8988T (cell line): ENCODE measurements at places on chromosomes 13 and 19.

DNA sequence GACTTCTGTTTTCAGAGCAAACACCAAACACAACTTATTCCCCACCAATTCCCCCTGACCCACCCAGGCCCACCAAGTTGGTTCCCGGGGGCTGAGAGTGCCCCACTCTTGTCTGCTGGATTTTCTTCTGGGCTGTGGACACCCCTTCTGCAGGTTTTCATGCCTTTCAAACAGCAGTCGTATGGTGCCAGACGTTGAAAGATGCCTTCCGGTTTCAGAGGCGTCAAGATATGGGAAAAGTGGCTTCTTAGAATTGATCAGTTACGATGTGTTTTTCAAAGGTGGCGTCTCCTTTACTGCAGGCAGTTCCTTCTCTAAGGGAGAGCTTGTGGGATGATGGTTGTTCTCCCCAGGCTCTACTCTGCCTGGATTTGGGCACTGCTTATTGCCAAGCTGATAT is 12.7 kb downstream of the CLEC11A start:
- no peak for DNase-seq

- DNase-seq, result no peak
Measured at GRCh38 chr19:32041681-32042292, 303.6 kb upstream of the ZNF507 start.

GRCh38 chr13:19239114-19239860 is 57.7 kb upstream of the TUBA3C start:
- no peak for DNase-seq

DNA sequence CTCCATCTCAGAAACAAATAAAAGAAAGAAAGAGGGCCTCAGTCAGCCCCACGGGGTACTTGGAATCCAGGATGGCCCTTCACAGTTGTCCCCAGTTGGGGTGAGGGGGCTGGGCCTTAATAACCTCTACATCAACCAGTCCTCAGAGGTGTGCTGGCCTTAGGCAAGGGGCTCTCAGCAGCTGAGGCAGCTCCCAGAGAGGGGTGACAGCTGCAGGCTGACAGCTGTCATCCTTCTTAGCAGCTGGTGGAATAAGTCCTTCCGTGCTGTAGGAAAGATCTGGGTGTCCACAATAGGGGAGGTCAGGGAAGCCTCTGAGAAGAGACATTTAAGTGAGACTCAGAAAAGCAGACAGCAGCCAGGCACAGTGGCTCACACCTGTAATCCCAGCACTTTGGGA is 7.4 kb downstream of the BCAM start:
- DNase-seq, result no peak

GRCh38 chr19:41324921-41325639 is 15.1 kb downstream of the CCDC97 start:
- DNase-seq, result no peak

DNA sequence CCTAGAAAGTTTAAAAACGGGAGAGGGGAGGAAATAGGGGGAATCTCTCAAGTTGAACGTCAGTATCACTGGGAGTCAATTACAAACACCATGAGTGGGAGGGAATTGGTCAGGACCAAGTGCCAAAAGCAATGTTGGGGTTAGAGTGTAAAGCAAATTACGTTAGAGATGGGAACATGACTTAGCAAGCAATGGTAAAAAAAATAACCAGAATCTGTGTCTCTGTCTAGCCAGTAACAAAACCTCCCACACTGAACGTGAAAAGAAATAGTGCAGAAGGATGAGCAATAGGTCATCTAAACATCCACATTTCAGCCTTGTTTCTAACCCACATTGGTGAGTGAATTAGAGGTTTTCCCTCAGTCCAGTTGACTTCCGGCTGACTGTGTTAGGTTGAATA is 242.2 kb downstream of the COG6 start:
- DNase-seq, result no peak

DNA sequence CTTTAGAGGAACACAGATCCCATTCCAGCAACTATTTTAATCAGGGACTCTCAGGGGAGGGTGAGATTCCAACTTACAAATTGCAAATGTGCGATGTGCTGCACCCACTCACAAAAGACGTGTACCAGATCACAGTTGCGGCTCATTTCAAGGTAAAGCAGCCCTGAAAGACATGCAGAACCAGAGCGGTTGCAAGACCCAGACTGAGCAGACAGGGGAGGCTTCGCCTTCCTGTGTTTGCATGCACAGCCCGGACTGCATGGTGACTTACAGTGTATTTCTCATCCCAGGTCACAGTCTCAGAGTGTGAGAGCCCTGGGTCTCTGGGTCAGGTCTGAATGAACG is 84.6 kb downstream of the ATP11A start:
- DNase-seq, result no peak

GRCh38 chr13:93249364-93250306 is 23.0 kb downstream of the GPC6 start:
- no peak for DNase-seq

DNA sequence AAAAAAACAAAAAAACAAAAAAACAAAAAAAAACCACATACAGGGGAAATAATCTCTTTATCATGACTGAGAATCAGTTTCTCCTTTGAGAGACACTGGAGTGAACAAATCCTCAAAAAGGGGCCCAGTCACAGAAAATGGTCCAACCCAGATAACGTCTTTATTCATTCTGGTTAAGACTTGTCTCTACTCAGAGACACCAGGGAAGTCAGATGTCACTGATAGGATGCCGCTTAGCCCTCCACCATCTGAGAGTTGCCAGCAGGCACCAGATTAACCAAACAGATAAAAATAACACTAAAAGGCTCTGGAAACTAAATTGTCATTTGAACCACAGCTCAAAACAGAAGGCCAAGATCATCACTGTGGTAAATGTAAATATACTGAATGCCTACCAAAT is 1163.4 kb upstream of the ATXN8OS start:
- no peak for DNase-seq

DNA sequence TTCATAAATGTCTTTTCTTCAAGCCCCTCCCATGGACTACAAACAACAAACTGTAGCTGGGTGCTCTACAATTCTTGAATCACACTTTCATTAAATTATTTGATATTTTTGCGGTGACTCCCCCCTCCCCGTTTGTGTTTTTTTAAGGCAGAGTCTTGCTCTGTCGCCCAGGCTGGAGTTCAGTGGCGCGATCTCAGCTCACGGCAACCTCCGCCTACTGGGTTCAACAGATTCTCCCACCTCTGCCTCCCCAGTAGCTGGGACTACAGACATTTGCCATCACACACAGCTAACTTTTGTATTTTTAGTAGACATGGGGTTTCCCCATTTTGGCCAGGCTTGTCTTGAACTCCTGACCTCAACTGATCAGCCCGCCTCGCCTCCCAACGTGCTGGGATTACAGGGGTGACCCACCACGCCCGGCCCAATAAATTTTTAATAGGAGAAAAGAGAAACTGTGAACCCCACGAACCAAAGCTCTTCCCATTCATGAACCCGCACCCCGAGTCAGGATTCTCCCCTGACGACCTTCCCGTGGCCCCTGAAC is 703 bp downstream of the ZNF506 start:
- no peak for DNase-seq

DNA sequence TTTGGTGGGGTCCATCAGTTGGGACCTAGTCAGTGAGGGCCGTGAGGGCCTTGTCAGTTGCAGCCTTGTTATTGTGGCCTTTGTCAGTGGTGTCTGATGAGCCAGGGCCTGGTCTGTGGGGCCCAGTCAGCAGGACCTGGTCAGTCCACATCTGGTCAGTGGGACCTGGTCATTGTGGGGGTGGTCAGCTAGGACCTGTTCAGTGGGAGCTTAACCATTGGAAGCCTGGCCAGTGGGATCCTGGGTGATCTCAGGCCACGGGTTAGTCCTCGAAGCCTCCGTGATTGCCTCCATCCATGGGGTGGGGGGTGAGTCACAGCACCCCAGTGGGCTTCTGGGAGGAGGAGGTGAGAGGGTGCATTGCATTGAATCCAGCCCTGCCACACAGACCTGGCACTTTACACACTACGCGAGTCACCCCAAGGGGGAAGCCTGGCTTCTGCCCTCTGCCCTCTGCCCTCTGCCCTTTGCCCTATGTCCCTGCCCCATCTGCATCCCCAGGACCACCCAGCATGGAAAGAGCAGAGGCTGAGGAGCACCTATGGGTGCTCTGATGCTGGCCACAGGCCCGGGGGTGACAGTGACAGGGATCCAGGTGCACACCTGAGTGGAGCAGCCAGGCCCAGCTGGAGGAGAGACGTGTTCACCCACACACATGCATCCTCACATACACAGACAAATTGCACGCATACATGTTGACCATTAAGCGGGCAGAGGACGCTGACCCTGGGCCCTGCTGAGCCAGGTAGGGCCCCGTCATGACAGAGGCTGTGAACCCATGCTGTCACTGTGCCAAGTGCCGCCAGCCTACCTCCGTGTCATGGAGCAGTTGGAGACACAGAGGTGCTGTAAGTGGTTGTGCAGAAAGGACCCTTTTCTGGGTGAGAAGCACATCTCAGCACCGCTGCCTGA is 59.8 kb upstream of the TPM4 start:
- no peak for DNase-seq

- no peak for DNase-seq
Measured at GRCh38 chr13:105118426-105118985, 1417.0 kb downstream of the EFNB2 start.

DNA sequence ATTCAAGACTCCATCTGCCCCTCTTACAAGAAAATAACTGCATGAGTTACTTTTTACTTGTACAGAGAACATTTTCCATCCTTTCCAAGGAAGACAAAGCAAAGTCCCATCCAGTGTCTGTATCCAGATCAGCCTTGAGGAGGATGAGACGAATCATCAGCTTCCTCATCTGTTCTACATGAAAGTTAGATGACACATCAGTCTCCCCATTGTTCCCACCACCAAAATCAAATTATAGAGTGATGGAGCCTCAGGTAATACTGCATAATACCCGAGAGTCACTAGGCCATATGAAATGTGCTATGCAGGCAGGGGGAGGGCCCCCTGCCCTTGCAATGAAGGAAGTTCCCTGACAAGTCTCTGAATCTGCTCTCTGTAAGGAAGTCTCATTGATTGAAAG is 1244.6 kb upstream of the SLC10A2 start:
- DNase-seq, result no peak

DNA sequence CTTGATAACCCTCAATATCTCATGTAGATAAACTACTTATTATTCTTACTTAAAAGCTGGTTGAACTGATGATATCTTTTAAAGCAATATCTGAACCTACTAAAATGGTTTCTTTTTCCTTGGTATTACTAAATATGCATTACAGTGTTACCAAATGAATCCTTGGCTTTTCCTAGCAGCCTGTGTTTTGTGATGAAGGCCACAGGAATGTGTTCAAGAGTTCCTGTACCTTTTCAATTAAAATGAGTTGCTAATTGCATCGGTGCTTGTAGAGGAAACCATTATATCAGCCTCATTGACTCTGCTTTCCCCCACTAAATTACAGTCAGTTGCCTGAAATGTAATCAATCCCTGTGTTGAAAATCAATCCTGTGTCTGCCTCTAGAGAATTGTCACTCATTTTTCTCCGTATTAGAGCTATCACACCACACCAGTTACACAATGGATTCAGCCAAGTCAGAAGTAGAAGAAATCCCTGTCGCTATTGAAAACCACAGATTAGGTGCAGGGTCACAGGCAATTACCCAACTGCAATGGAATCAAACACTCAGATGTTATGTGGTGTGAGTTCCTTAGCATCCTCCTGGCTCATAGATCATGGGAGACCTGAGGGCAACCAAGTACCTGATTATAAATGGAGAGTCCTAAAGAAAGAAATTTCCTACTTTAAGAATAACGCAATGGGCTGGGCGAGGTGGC is 13.3 kb downstream of the FAM216B start:
- no peak for DNase-seq

DNA sequence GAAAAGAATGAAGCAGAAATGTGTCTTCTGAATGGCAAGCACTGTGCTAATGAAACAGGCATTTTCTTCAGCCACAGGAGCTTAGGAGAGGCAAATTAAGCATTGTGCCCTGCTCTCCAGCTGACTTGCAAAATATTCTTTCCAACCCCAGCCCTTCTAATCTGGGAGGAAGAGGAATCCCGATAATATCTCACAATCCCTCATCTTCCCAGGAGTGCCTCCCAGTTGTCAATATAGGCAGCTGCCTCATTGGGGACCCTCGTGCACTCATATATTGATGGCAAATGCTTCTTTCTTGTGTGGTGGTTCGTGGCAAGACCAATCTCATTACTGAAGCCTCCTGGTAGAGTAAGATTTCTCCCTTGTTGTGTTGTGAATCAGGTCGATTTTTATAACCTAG is 299.0 kb downstream of the COG6 start:
- DNase-seq, result no peak

DNA sequence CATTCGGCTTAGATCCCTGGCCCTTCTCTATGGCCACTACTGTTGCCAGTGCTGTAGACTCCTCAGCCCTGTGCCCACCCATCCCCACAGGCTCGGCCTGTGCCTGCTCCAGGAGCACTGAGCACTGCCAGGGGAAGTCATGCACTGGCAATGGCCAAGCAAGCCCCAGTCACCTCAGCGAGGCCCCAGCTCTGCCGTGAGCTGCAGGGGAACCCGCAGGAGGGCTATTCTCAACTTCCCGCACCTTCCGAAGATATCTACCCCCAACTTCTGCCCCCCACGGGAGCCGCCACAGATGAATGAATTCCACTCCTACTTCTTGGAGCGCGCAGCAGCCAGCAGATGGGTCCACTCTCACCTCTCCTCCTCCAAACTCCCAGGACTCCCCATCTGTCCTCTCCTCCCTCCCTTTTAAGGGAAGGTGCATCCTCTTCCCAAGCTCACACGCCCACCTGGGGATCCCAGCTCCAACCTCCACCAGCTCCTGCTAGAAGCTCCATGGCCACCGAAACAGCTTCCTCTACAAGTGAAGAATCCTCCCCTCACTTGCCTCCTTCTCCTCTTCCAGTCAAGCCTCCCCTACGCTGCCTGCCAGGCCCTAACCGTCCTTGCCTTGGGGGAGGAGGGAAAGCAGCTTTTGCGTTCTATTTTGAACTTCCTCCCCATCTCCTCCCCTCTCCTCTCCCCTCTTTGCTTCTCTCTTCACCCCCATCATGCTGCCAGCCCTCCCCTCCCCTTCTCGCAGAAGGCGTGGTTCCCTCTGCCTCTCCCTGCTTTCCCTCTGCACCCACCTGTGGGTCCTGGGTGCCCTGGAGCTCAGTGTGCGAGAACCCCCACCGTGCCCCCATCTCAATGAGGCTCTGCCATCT is 52.2 kb downstream of the PEPD start:
- no peak for DNase-seq

DNA sequence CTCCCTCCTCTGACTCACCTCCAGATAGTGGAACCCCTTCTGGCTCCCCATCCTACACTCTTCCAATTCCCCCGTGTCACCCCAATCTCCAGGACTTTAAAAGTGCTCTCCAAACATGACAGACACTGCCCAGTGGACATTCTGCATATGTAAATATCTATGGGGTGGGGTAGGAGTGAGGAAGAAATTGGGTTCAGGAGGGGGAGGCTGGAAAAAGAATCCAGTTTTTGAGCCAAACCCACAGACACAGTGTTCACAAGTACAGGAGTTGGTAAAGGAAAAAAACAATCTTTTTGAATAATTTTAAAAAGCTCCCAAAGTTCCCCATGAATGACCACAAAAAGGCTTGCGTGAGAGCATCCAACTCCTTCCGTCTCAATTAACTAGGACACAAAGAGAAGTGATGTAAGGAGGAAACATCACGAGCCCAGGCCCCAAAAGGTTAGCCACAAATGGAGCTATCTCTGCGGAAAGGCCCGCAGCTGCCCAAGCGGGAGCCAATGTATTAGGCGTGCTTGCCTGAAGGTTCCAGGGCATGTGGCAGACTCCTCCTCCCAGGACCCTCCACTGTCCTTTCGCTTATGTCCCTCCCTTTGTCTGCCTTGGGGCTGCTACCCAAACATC is 18.0 kb downstream of the ZC3H4 start:
- no peak for DNase-seq
